ENCODE measurements at places on chromosomes 7 and 10. TPM values are rescaled to one million over a fixed set of nuclear protein-coding genes. Genes with fewer than 3 reads are reported as not detected.

- DNase-seq: no peak
Measured at GRCh38 chr10:32349968-32350738, 3.2 kb upstream of the EPC1 start.

DNA sequence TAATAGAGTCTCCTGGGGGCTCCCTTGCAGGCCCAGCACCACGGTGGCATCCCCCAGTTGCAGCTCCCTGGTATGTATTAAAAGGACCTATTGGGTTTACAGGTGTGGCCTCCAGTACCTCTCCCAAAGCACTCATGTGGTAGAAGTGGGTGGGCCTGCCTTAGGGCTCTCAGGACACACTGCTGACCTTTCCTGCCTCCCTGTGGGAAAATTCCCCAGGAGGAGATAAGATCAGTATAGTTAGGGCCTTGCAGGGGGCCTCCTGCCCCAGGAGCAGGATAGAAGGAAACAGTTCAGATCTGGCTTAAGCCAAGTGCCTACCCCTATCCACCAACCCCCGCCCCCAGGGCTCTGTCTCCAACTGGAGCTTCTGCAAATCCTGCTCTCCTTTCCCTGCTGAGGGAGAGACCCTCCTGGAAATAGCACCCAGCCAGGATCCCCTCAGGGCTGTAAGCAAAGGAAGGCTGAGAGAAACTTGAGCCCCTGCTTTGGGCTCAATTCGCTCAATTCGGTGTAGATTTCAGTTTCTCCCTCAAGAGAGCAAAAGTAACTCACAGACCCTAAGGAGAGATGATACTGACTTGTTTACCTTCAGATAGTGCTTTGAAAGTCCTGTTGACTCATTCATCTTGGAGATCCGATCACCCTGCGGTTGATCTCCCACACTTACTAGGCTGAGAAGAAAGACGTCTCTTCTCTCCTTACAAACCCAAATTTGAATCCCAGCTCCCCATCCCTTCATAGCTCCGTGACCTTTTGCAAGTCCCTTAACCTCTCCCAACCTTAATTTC lies 130.6 kb downstream of the WDR11 start:
- DNase-seq: no peak

GRCh38 chr10:29203432-29203831 lies 85.4 kb upstream of the LYZL1 start:
- no peak for DNase-seq

GRCh38 chr7:82445271-82445670 lies 1.7 kb upstream of the CACNA2D1 start:
- no peak for DNase-seq

- DNase-seq: no peak
Measured at GRCh38 chr10:13396369-13396768, 48.3 kb upstream of the SEPHS1 start.

DNA sequence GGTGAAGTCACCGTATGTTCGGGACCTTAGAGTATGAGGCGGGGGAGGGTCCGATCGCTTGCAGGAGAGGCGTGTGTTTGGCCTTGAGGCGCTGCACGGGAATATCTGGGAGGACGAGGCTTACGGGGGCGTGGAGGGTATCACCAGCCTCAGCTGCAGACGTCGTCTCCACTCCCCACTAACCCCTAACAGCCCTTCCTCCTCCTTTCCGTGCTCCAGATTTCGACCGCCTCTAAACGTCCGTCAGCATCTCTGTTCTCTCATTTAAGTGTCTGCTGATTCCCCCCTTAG lies 23.5 kb upstream of the ZNF12 start:
- no peak for DNase-seq

- no peak for DNase-seq
Measured at GRCh38 chr10:25842146-25842545, 91.9 kb upstream of the MYO3A start.

The CTNNA3 gene
- 2.0 TPM for polyA plus RNA-seq

The IFIT1B gene
- not detected for polyA plus RNA-seq

Measured in urinary bladder (tissue), 4 donors.